Neural progenitor cell (in vitro differentiated cells): ENCODE measurements at places on chromosomes 13 and 19. TPM values are rescaled to one million over a fixed set of nuclear protein-coding genes. Genes with fewer than 3 reads are reported as not detected.

PODNL1 gene
- 1.9 TPM in 1 of 2 replicates, not detected in the other for total RNA-seq

MBD3L2B gene
- total RNA-seq: not detected in 2 replicates

KLK11 gene
- not detected in 2 replicates for total RNA-seq

CCNA1 gene
- total RNA-seq: 0.37 TPM in 2 replicates

DHRS12 gene
- total RNA-seq: 5.2 and 7.6 TPM in 2 replicates

RXFP2 gene
- not detected in 2 replicates for total RNA-seq

RASGRP4 gene
- 0.09 TPM in 1 of 2 replicates, not detected in the other for total RNA-seq

GRCh38 chr13:19794631-19795030 is 11.9 kb upstream of the PSPC1 start:
- DNase-seq: no peak
- H3K36me3 ChIP-seq: no peaks in the 10 kb centered on the region
- H3K4me3 ChIP-seq: no peak overlapping the region
- no peak overlapping the region for H3K27ac ChIP-seq

- no peaks in the 10 kb centered on the region for H3K36me3 ChIP-seq
- DNase-seq: no peak
- H3K4me1 ChIP-seq: peaks cover 4% of the 10 kb centered on the region
- H3K27ac ChIP-seq: no peak overlapping the region
- peaks cover 32% of the 10 kb centered on the region for H3K27me3 ChIP-seq
These were observed 5.0 kb upstream of the MTIF3 start for GRCh38 chr13:27455331-27455855.

DNA sequence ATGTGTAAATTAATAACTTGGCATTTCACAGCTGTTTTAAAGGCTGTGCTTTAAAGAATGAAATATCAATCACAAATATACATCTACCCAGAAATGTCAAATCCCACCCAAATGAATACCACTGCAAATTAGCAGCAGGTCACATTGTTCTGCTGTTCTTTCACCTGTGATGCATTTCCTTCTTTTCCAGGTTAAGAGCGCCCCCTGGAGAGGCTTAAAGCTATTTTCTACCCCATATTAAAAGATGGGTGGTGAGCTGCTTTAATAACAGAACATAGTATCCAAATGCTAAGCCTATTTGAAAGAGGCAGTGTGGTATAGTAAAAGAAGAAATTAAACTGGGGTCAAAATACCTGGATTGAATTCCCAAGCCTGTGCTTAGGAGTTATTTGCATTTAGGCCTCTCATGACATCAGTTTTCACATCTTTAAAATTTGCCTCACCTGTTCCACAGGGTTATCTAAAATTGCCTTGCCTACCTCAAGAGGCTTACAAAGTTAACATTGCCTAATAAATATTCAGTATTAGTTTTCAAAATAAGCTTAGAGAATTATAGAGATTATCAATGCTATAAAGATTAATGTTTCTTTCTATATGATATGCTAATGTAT is 396.9 kb upstream of the SLITRK5 start:
- DNase-seq: peak; percentile 78
- H3K4me3 ChIP-seq: no peak overlapping the region
- no peaks in the 10 kb centered on the region for H3K36me3 ChIP-seq
- H3K4me1 ChIP-seq: no peaks in the 10 kb centered on the region

GRCh38 chr13:109652531-109652930 is 133.9 kb downstream of the IRS2 start:
- H3K27me3 ChIP-seq: no peaks in the 10 kb centered on the region
- H3K4me1 ChIP-seq: peaks cover 1% of the 10 kb centered on the region
- no peak overlapping the region for H3K4me3 ChIP-seq
- H3K27ac ChIP-seq: no peak overlapping the region
- H3K36me3 ChIP-seq: no peaks in the 10 kb centered on the region

GRCh38 chr13:50839828-50840227 is 3.7 kb downstream of the DLEU7 start:
- no peak overlapping the region for H3K27ac ChIP-seq
- H3K36me3 ChIP-seq: no peaks in the 10 kb centered on the region
- DNase-seq: no peak
- peaks cover 9% of the 10 kb centered on the region for H3K4me1 ChIP-seq
- peaks cover 48% of the 10 kb centered on the region for H3K27me3 ChIP-seq

DNA sequence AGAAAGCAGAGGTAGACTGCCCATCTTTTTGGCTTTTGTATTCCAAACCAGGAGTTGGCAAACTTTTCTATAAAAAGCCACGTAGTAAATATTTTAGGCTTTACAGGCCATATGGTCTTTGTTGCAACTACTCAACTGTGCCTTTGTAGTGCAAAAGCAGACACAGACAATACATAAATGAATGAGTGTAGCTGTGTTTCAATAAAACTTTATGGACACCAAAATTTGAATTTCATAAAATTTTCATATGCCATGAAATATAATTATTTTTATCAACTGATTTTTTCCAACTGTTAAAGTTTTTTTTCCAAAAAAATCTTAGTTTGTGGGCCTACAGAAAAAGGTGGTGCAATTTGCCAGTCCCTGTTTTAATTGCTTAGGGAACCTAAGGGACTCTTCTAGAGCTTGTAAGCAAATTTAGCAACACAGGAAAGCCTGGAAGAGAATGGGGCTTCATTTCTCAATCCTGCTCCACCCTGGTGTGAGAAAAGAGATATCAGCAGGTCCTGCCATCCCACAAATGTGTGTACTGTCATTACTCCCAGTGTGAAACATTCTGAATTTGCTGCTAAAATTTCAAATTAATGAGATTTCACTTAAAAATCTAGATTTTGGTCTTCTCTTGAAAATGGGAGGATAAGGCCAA is 194.2 kb downstream of the RGCC start:
- no peaks in the 10 kb centered on the region for H3K4me1 ChIP-seq
- no peaks in the 10 kb centered on the region for H3K36me3 ChIP-seq
- DNase-seq: no peak
- no peak overlapping the region for H3K27ac ChIP-seq

DNA sequence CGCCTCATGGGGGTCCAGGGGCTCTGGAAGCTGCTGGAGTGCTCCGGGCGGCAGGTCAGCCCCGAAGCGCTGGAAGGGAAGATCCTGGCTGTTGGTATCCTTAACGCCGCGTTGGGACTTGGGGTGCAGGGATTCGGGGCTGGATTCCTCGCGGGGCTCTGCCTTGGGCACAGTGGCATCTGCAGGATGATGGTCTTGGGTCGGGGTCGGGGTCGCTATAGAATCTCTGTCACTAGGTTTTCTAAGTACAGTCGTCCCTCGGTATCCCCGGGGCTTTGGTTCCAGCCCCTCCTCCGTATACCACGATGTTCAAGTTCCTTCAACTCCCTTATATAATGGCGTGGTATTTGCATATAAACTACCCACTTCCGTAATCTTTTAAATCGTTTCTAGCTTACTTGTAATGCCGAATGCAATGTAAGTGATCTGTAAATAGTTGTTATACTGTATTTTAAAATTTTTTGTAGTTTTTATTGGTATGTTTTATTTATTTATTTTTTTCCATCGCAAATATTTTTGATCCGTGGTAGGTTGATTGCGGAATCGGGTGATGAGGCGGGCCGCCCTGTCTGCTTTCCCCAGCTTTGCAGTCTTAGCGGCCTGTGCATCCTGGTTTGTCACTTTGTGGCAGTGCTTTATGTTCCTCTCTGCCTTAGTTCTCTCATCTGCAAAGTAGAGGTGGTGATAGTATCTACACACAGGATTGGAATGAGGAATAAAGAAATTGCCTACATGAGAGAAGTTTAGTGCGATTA is 606 bp downstream of the ERCC5 start:
- H3K27me3 ChIP-seq: no peaks in the 10 kb centered on the region
- H3K4me3 ChIP-seq: peak overlapping the region; percentile 88
- peak; percentile 33 for DNase-seq
- peak overlapping the region; percentile 58 for H3K27ac ChIP-seq

DNA sequence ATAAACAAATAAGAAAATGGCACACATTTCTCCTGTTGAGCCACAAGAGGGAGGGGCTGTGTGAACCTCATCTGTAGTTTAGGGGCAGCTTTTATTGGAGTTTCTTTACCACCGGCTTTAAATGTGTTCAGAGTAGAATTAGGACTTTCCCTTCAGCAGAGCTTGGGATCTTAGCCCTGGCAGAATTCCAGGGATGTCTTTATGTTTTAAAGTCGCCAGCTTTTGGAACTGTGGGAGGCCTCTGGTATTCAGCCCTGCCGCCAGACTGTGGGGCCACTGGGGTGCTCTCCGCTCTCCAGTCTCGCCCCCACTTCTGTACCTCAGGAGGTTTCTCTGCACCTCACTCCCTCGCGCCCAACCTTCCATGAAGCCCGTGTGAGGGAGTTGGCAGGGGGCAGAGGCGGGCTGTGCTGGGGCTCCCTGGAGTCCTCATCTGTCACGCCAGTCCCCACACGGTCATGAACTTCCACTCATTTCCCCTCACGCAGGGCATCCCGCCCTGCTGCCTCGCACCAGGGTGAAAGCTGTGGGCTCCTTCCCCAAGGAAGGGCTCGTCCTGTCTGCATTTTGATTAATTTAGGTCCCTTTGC is 31.5 kb downstream of the CCDC8 start:
- no peaks in the 10 kb centered on the region for H3K4me1 ChIP-seq
- no peak overlapping the region for H3K4me3 ChIP-seq
- no peaks in the 10 kb centered on the region for H3K27me3 ChIP-seq
- DNase-seq: no peak

- H3K4me1 ChIP-seq: no peaks in the 10 kb centered on the region
- no peaks in the 10 kb centered on the region for H3K36me3 ChIP-seq
- no peak overlapping the region for H3K4me3 ChIP-seq
- no peak for DNase-seq
- no peak overlapping the region for H3K27ac ChIP-seq
These were observed 47.0 kb upstream of the RAP2A start for GRCh38 chr13:97386801-97387484.

GRCh38 chr13:58933475-58933874 is 1230.3 kb downstream of the DIAPH3 start:
- no peaks in the 10 kb centered on the region for H3K27me3 ChIP-seq
- no peak for DNase-seq
- peaks cover 3% of the 10 kb centered on the region for H3K4me1 ChIP-seq
- H3K36me3 ChIP-seq: no peaks in the 10 kb centered on the region
- no peak overlapping the region for H3K4me3 ChIP-seq
- H3K27ac ChIP-seq: no peak overlapping the region

- DNase-seq: no peak
- no peak overlapping the region for H3K27ac ChIP-seq
- no peaks in the 10 kb centered on the region for H3K4me1 ChIP-seq
- no peaks in the 10 kb centered on the region for H3K36me3 ChIP-seq
- H3K4me3 ChIP-seq: no peak overlapping the region
These were observed 156.3 kb downstream of the CYSLTR2 start for GRCh38 chr13:48810013-48810412.

- no peak overlapping the region for H3K27ac ChIP-seq
- peaks cover 19% of the 10 kb centered on the region for H3K4me1 ChIP-seq
- H3K36me3 ChIP-seq: no peaks in the 10 kb centered on the region
These were observed 64.0 kb downstream of the MLLT1 start for GRCh38 chr19:6215701-6216235.

DNA sequence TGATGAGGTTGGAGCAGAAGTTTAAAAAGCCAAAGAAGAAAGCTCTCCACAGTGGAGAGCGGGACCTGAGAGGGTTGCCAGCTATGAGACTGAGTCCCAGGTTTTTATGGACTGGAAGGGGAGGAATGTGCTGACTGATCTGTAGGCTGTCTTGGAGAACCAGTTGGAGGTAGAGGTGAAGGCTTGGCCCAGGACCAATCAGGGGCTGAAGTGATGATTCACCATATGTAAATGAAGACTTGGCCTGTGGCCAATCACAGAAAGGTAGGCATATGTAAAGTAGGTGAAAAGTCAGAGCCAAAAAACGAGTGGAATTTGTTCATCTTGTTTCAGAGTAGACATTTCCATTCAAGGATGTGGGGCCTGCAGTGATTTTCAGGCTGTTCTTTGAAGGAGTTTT is 17.5 kb upstream of the KBTBD6 start:
- no peaks in the 10 kb centered on the region for H3K27me3 ChIP-seq
- H3K36me3 ChIP-seq: peaks cover 20% of the 10 kb centered on the region

DNA sequence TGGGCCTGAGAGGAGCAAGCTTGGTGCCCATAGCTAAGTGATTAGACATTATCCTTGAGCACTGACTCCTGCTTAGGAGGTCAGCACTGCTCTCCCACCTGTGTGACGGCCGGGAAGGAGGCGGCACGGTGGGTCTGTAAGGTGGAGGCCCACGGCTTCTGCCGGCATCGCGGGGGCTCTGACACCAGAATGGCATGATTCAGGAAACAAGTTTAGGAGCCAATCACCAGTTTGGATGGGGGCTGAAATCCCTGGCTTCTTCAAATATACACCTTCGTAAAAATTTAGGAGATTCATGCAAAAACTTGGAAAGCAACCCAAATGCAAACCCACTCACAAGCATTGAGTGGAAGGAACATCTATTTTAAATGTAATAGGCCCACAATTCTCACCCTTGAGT is 307.3 kb upstream of the TSHZ3 start:
- no peaks in the 10 kb centered on the region for H3K36me3 ChIP-seq
- DNase-seq: no peak
- H3K4me3 ChIP-seq: no peak overlapping the region
- H3K4me1 ChIP-seq: no peaks in the 10 kb centered on the region
- no peaks in the 10 kb centered on the region for H3K27me3 ChIP-seq

DNA sequence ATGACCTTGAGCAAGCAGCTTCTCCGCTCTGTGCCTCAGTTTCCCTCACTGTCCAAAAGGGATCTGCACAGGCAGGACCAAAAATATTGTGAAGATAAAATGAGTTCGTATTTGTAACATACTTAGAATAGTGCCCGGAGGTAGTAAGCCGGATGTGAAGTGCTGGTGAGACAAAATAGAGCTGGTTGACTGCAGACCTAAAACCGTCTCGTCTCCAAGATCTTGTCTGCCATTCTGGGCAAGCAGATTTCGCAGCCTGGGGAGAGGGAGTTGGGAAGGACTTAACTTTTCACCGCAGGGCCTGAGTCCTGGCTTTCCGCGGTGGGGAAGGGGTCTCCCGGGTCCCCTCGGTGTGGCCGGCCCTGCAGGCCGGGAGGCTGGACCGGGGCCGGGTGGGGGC is 8.2 kb upstream of the BBC3 start:
- no peak overlapping the region for H3K27ac ChIP-seq
- DNase-seq: no peak
- H3K36me3 ChIP-seq: no peaks in the 10 kb centered on the region
- H3K27me3 ChIP-seq: peaks cover 44% of the 10 kb centered on the region
- peaks cover 12% of the 10 kb centered on the region for H3K4me1 ChIP-seq

DNA sequence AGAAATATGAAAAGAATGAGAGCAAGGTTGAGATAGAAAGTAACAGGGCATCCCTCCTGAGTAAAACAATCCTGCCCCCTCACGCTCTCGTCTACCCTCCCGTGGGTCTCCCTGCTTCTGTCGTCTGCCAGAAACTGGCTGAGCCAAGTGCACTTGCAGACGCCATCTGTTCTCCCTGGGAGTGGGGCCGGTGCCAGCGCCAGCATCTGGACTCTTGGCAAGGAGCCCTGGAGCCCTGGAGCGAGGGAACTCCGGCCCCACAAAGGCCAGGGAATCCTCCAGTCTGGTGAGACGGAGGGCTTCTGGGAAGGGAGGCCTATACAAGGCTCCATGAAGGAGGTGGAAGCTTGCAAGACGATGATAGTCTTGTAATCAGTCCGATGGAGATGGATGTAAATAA is 2.3 kb upstream of the TMEM91 start:
- H3K36me3 ChIP-seq: no peaks in the 10 kb centered on the region
- no peaks in the 10 kb centered on the region for H3K27me3 ChIP-seq
- DNase-seq: no peak
- no peaks in the 10 kb centered on the region for H3K4me1 ChIP-seq
